ENCODE measurements at places on chromosomes 1 and 21.

DNA sequence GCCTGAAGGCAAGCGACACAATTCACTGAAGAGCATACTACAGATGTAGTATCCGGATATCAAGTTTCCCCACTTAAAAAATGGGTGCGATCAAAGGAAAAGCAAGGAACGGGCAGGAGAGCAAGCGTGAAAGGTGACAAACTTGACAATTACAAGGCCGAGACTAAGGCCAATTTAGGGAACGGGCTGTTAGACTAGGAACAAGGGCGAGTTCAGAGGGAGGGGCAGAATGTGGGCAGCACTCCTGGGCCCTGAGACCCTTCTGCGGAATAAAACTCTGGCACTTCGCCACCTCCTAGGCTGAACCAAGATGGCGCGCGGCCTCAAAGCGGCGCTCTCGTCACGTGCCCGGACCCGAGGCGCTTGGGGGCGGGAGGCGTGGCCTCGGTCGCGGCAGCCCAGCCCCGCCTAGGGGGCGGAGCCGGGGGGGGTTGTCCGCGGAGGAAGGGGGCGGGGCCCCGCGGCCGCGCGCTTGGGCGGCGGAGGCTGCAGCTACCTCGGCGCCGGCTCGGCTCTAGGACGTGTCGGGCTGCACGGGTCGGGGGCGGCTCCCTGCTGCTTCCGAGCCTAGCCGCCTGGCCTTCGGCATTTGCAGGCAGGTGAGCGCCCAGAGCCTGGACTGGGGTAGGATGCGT, at the start of gene PPFIA4:
PPFIA4 (plus strand) TSS at position 461 of the 635 bp plus-strand sequence. CDS start 12,518 bp downstream, outside the sequence.
- peak; percentile 65 for DNase-seq

DNA sequence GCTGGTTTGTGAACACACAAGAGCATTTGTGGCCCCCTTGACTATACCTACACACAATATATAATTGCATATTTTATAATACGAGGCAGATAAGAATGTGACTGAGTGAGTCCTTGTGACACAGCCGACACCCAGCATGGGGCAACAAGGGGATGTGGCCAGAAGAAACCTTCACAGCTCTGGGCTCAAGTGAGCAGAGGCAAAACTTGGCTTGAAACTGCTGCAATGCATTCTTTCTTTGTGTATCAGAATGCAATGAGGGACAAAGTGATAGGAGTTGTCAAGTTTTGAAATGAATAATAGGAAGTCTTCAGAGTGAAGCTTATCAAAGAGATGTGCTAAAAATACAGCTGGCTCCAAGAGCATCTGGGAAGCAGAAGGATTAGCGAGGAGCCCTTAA, 124.0 kb upstream of the C8B start:
- no peak for DNase-seq

DNA sequence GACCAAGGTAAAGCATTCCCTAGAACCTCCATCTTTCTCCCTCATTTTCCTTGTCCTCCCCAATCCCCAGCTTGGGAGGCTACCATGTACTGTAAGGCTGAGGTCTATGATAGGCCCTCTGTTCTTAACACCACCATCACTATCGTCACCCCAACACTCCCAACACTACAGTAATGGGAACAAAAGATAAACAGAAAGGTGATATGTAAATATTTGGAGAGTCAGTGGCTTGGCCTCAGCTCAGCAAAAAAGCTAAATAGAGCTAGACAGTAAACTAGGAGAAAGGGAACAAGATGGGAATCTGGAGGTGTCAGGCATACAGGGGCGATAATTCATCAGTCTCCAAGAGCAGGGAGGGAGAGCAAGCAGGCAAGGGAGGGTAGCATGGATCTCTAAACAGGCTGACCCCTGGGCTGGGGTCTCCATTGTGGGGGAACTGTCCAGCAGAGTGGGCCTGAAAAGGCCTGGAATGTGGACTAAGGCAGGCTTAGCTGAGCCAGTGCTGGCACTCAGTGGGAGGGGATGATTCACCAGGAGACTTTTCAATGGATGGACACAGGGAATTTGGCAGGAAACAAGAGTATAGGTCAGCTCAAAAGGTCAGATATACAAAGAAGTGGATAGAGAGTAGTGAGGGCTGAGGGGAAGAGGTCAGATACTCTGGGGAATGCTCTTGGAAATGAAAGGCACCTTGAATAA, 6.7 kb downstream of the WNT2B start:
- peak; percentile 68 for DNase-seq

- no peak for DNase-seq
Observed at GRCh38 chr1:48659801-48660200, 116.9 kb downstream of the BEND5 start.

DNA sequence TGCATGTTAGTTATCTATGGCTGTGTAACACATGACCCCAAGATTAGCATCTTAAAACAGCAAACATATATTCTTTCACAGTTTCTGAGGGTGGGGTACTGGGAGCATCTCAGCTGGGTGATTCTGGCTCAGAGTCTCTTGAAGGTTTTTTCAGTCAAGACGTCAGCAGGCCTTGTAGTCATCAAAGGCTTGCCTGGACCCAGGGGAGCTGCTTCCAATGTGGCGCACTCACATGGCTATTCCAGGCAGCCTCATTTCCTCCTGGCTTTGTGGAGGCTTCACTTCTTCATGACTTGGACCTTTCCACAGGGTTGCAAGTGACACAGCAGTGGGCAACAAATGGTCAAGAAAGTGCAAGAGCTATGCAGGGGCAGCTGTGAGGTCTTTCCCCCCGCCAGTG, 114.7 kb downstream of the ACTL8 start:
- DNase-seq, result no peak

GRCh38 chr1:15180189-15180588, 26.6 kb downstream of the TMEM51 start:
- DNase-seq, result no peak

- DNase-seq, result no peak
Observed at GRCh38 chr1:158180741-158181576, at the start of gene CD1D. CD1D (plus strand) TSS chr1:158180895; CDS start chr1:158181102, 207 bp downstream.

- no peak for DNase-seq
Observed at GRCh38 chr1:50352428-50352827, 70.8 kb downstream of the DMRTA2 start.

- DNase-seq, result no peak
Observed at GRCh38 chr1:208731981-208732821, 488.0 kb upstream of the PLXNA2 start.

- peak; percentile 30 for DNase-seq
Observed at GRCh38 chr1:229192031-229192430, 78.9 kb upstream of the RAB4A start.

All from NCI-H226 (cell line).